Suppressor macrophage (primary cell): ENCODE measurements at places on chromosomes 13 and 19.
A peak's percentile ranks its signal among the peaks of the same experiment; 100 is the strongest.

DNA sequence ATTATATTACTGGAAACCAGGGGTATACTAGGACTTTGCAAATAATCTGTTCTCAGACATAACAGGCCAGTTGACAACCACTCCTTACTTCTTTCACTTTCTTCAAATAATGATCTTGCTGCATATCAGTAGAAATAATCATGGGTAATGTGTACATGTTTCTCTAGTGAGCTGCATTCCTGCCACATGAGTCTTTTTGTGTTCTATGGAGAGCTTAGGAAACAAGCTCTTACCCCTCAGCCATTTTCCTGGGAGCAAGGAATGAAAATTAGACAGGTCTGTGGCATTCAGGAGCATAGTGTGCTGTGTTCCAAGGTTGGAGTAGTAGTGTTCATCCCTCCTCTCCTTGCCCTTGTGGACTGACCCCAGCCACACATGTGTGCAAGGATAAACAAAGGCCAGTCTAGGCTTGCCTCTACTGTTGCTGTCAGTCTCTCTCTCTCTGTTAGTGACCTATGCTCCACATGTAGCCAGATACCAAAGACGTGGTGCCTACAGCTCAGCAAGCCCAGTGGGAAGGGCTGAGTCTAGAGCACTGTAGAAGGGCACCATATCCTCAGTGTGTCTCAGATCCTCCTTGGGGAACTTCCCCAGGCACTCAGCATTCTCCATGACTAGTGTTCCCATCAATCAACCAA, 11.5 kb upstream of the OXGR1 start:
- no peak for DNase-seq

DNA sequence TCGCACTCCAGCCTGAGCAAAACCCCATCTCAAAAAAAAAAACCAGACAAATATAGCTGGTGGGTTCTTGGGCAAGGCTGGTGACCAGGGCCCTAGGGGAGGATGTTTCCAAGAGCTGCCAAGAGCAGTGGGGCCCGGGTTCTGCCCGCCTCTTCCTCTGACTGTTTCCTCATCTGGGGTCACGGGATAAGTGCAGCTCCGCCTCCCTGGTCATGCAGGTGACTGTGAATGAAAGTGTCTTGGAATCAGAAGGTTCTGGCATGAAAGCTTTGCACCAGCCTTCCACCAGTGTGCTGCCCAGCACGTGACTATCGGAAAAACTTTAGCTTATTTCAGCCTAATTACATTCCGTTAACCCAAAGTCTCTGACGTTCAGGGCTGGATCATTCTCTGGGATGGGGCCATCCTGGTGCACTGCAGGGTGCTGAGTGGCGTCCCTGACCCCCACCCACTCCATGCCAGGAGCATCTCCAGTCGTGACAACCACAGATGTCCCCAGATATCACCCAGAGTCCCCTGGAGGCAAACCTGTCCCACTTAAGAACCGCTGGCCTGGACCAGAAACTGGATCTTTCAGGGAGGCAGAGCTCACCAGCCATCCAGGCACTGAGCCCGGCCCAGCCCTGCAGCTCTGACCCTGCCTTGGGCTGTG, 85.6 kb downstream of the GNG7 start:
- DNase-seq, result peak; percentile 86

DNA sequence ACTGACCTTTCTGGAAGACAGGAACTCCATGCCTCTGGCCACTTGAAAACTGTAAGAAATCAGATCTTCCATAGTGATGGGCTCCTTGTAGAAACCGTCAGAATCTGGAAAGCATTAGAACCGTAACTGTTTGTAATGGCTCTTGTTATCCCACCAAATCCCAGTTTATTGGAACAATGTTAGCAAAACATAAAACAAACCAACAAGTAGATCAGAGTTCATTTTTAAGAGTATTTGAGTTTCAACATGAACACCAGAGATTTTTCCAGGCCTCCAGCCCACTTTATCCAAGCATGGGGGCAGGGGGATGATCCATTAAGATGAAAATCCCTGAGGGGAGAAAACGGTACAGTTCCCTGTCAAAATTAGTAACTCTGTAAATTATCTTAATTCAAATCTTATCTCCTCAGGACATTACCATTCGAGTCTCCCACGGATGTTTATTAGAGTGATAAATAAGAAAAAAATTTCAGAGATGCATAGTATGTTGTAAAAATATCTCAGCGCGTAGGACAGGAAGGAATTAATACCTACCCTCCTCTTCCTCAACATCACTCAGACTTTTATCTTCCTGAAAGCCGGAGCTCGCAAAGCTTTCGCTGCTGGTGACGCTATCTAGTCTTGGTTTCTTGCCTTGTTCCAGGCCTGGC, 172.5 kb downstream of the FLT1 start:
- no peak for DNase-seq

DNA sequence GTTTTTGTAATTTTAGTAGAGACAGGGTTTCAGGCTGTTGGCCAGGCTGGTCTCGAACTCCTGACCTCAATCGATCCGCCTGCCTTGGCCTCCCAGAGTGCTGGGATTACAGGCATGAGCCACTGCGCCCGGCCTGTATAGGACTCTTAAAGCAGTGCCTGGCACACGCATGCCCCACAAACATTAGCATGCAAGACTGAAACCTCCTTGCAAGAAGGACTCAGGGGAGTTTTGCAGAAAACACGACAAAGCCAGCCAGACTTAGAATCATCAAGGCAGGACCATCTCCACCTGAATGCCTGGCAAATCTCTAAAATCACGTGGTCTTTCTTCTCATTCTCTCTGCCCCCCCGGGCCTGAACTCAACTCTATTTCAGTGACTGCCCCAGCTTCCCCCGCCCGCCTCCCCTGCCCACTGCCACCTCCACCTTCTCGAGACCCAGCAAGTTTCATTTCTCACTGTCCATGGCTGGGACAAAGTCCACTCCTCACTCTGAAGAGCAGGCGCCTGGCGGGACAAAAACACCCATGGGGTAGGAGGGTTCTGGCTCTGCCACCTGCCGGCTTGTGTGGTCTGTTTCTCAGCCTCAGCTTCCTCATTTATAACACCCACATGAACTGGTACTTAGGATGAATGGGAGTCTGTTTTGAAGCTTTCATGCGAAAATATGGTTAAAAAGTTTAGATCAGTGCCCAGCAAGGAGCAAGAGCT, 2.4 kb downstream of the TICAM1 start:
- peak; percentile 64 for DNase-seq

DNA sequence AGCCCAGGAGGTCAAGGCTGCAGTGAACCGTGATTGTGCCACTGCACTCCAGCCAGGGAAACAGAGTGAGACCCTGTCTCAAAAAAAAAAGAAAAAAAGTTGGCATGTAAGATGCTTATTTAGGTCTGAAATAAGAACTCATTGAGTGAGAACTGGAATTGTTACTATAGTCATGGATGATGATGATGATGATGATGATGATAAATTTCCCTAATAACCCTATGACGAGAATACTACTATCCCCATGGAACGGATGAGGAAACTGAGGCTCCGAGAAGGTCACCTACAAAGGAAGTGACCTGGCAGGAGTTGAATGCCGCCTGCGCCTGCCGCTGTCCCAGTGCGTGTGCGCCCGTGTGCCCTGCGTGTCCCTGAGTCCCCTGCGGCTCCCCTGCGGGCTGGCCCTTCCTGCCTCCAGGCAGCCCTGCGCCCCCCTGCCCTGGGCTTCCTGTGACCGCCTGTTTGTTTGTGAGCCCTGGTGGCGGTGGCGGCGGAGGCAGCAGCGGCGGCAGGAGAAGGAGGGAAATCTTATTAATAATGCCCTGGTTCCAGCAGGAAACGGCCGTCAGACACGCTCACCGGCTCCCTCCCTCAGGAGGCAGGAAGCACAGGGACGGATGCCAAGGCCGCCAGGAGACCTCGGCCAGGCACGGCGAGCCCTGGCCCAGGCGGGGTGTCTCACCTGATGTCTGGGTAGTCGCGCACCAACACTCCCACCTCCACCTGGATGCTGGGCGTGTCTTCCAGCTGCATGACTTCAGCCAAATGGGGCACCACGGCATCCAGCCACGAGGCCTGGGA, 29.6 kb downstream of the EXOC3L2 start:
- DNase-seq, result no peak

DNA sequence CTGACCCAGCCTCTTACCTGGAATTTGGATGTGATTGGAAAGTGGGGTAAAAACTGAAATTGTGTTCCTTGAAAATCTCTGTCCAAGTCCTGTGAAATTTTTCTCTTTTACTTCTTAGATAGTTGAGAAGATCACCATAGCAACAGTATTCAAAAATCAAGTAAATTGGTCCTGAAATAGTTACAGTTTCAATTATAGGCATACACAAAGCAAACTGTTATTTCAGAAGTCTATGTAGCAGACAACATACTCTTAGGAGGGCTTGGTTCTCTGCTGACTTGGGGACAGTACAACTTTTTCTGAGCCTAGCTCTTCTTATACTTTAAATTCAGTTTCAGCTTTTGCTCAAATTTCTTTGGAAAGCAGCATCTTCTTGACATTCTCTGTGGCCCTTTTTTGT, 38.6 kb upstream of the URAD start:
- DNase-seq, result no peak

DNA sequence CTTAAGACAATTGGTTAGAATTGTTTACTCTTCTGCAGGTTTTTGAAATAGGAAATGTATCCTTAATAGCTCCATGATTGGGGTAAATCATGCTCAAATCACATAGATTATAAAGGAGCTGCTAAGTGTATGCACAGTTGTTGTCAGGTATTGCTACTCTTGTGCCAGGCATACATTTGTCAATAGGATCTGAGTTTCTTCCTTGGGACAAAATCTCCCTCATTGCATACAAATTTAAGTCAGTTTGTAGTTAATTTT, 109.3 kb upstream of the MLNR start:
- DNase-seq, result no peak

- DNase-seq, result no peak
These were observed 988.0 kb downstream of the PCDH17 start for GRCh38 chr13:58619396-58620113.

DNA sequence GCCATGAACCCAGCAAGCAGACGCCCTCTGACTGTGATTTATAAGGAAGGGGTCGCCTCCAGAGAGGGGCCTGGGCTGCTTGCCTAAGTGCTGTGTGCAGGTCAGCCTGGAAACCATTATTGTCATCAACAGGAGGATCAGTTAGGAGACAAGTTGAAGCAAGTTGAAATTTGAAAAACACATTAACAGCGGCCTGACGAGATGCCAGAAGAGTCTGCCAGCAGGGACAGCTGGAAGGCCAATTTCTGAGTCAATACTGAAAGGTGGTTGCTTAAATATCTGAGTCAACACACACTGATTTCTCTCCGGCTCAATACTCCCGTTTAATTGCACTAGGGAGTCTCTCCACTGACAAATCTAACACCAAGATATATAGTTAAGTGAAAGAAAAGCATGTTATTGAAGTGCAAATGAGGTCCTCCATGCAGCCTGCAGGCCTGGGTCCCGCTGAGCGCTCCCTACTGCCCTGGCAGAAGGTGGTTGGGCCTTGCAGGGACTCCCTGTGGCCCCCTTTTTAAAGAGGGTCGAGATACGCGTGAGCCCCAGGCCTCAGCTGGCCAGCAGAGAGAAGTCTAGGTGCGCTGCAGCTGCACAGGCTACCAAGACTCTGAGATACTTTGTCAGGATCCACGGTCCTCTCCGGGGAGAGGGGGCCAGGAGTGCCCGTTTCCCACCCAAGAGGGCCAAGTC, 91.1 kb downstream of the RNASEH2B start:
- no peak for DNase-seq

DNA sequence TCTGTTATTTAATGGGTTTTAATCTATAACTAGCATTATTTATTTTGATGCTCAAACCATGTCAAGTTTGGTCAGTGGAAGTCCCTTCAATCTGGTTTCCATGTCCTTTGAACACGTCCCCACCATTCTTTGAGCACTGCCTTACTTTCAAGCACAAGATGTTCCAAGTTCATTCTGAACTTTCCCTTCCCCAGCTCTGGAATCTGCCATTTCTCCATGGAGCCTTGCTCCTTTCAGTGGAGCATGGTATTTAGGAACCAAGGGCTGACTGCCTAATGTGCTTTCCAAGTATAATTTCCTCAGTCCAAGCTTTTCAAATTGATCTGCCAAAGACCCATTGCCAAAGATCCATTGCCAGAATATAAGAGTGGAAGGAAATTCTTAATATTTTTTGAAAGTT, 1.1 kb upstream of the ZNF546 start:
- no peak for DNase-seq
